ENCODE measurements at places on chromosomes 1 and 21. TPM values are rescaled to one million over a fixed set of nuclear protein-coding genes. Genes with fewer than 3 reads are reported as not detected.

The SH2D5 gene
- total RNA-seq, result 12.3 TPM

The PLPPR4 gene
- total RNA-seq, result 0.47 TPM

The IBA57 gene
- total RNA-seq, result 5.0 TPM

The NCF2 gene
- 1.5 TPM for total RNA-seq

The INKA2 gene
- total RNA-seq, result 3.5 TPM

The SYT14 gene
- total RNA-seq, result 10.6 TPM

The VCAM1 gene
- total RNA-seq, result not detected

- DNase-seq, result no peak
Measured at GRCh38 chr21:40425981-40426380, 421.0 kb downstream of the DSCAM start.

DNA sequence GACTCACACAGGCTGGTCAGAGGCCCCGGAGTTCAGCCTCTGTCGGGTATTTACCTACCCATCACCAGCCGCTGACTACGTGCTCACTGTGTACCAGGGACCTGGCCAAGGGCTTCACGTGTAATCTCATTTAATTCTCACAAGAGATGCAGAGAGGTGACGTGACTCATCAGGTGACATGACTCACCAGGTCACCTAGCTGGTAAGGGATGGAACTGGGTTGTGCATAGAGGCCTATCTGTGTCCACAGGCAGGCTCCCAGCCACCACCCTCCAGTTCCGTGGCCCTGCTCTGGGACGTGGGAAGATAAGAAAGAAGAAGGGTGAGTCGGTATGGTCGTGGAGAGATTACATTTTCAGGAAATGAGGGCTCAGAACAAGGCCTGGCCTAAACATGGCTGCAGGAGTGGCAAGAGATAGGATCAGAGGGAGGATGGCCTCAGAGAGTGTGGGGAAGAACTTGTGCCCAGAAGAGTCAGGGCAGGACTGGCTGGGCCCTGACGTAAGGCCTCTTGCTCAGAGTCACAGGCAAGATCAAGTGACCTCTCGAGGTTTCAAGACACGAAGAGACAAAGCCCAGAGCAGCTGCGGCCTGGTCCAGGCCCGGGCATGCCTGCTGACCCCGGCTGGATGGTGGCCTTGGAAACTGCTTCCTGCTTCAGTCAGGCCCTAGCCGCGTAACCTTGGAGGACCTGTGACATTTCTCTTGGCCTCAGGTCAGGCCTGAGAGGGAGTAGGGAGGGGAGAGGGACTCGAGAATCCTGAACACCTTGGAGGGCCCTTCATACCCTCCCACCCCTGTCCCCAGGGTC is 52.7 kb upstream of the WASF2 start:
- DNase-seq, result peak; percentile 79

DNA sequence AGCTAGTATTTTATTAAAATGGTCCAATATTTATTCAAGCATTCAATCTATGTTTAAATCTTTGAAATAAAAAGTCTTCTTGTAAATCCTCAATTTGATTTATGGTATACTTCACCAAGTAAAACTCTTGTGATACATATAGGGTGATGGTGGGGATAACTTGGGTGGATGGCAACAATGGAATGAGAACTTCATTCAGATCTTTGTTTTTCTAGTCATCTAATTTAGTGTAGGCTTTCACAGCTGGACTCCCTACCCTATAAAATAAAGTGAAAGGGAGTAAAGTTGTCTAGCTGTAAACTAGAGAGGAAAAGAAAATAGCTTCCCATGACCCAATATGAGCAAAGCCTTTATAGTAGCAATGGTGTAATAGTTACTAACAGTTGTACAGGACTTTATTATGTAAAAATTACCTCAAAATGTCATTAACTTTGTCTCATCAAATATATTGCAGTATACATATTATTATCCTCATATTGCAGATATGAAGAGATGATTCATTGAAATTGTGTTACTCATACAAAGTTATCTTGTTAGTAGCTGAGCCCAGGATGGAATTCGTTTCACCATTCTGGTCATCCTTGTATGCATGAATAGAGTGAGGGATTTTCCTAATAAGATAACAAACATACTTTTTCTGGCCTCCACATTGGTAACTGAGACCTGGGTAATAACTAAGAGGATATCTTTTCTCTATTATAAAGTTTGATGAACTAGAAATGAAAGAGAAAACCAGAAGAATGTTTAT is 1377.7 kb upstream of the ADGRL4 start:
- DNase-seq, result no peak

DNA sequence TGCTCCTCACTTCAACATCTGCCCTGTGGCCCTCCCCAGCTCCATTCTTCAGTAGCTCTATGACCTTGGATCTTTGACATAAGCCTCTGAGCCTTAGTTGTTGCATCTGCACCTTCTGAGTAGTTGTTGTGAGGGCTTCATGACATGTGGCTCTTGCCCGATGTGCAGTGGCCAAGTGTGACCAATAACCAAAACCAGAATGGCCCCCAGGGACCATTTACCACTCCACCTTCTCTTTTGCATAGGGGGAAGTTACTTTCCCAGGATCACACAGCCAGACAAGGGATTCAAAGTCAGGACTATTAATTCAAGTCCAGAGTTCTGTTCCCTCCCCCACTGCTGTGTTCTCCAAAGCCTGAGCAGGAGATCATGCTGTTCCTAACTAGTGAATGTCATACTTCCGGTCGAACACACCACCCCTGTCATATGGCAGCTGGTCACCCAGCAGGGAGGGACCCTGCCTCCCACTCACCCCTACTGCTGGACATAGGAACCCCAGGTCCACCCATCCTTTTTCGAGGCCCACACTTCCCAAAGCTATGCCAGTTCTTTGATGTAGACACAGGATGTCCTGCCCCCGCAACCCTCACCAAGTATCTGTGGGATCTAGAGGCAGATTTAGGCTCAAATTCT is 4.0 kb downstream of the FGR start:
- no peak for DNase-seq

DNA sequence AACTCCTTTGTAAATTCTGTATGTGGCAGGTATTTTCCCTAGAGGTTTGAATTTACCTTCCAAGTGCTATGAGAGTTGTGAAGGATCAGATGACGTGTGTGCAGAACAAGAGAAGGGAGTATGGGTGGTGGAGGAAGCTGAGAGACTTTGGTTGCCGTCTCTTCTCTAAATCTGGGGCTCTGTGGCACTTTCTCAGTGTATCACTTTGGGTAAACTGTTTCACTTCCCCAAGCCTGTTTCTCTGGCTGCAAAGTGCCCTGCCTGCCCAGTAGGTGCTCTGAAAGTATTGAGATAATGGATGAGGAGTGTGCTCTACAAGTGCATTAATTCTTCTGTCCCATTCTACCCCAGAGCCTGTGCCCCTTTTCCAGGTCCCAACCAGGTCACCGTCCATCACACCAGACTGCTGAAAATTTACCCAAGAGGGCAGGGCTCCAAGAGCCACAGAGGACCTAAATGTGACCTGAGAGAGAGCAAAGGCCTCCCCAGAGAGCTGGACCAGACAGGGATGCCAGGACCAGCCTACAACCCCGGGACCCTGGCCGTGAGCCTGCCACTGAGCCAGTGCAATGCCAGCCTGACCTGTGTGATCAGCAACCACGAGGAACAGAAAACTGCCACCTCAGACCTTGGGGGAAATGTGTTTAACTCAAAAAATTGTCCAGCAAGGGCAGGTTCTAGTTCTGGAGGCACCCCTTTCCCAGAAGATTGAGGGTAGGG is 131.6 kb upstream of the ETV3 start:
- no peak for DNase-seq

DNA sequence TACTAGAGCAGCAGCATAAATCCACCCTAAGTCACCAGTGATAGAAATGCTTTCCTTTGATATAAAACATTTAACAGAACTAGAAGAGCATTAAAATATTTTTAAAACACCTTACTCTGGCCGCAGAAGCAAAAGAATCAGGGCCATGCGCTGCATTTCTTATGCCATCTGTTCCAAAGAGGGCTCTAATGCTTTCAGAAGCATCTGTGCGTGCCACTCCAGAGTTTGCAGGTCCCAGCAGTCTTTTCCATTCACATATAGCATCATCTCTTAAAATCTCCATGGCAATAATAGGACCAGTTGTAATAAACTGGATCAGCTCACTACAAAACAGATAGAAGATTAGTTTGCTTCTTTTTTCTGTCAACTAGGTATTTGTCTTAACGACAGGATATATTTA is 69.2 kb downstream of the NME7 start:
- no peak for DNase-seq

DNA sequence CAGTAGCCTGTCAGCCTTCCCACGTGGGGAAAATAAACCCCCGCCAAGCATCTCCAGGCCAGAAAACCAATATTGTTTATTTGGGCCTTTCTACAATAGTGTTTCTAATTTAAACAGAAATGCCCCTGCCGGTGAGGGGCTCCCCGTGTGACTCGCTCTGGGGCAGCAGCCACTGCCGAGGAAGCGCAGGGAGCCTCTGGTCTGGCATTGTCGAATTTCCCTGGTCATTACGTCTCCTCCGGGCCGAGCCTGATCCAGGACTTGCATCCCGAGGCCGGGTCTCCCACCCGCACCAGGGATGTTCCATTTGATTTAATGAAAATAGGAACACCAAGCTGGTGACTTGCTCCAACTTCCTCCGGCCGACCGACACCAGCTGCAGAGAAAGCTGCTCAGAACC is 20.5 kb downstream of the PRDM16 start:
- DNase-seq, result no peak

- no peak for DNase-seq
Measured at GRCh38 chr1:109906160-109906838, 4.3 kb upstream of the CSF1 start.

- DNase-seq, result no peak
Measured at GRCh38 chr1:230992100-230992774, 13.3 kb downstream of the ARV1 start.

- no peak for DNase-seq
Measured at GRCh38 chr1:18726368-18726767, 95.7 kb downstream of the PAX7 start.

GRCh38 chr1:233012021-233012420 is 61.6 kb downstream of the NTPCR start:
- DNase-seq, result no peak

GRCh38 chr1:166133276-166133841 is 33.4 kb downstream of the FAM78B start:
- no peak for DNase-seq

DNA sequence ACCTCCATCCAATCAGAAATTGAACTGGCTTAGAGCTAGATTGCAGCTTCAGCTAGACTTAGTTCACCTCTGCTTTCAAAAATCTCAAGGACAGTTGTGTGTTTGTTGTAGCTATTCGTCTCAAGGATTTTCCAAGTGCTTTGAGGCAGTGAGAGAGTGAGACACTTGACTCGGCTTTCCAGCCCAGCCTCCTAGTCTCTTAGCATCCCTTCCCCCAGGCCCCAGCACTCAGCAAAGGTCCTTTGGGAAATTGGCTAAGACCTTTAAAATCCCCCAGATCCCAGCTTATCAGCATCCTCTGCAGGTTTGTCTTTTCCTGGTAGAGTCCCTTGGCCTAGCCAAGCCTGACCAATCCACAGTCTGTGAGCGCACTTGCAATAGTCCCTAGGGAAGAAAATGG is 47.9 kb upstream of the PROX1 start:
- no peak for DNase-seq

- DNase-seq, result peak; percentile 76
Measured at GRCh38 chr21:33325222-33326067, 675 bp downstream of the IFNAR1 start.

DNA sequence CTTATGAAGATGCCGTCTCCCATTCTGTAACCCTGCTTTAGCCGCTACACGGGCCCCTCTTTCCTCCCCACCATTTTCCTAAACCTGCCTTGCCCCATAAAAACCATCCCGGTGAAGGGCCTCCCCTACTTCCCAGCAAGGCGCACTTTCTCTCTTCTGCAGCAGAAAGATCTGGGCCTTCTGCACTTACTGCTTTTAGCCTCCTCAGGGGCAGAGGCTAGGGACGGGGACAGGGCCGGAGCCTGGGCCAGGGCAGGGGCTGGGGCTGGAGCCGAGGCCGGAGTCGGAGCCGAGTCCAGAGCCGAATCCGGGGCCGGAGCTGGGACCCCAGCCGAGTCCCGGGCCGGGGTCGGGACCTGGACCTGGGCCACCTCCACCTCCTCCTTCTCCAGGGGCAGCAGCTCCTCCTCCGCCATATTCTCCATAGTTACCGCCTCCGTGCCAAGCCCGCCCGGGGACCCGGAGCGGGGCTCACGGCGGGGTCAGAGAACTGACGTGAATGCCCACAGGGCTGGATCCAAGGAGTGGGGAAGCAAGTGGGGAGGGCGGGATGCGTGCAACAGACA is 382 bp downstream of the TRMT1L start:
- peak; percentile 0 for DNase-seq

DNA sequence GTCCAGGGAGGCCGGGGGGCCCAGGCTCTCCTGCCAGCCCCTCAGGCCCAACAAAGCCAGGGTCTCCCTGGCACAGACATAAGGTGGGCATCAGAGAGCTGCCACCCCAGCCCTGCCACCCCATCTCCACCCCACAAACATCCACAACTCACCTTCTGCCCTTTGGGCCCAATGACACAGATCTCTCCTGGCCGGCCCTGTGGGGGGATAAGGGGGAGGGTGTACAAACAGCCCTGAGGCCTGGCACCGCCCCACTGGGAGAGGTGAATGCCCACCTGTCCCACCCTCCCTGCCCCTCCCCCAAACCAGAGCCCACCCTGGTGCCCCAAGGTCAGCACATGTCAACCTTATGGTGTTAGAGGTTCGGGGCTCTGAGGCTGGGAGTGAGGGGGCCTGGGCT is 12.4 kb downstream of the COL16A1 start:
- DNase-seq, result no peak

DNA sequence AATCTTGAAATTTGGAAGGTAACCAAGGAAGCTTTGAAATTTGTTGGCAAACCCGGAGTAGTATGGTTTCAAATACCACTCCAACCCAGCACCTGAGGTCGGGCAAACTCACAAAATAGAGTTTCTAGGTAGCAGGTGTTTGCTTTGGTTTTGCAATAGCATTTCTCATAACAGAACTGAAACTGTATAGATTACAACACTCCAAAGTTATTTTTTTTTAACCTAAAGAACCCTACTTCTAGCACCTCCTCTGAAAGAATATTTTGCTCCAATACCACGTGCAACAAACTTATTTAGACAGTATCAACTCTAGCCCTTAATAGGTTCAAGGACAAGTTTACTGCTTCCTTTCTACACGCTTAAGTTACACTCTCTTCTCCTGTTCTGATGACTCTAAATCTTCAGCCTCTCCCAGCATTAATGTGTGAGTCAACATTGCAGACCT is 178.5 kb upstream of the FMN2 start:
- DNase-seq, result no peak

All from HFFc6 (cell line).